Activated naive CD8-positive, alpha-beta T cell treated with anti-CD3 and anti-CD28 coated beads, Interleukin-2, amount 10 ng/mL, durations not matched to agents 7 days and 5 days (primary cell): ENCODE measurements at places on chromosomes 4 and X. TPM values are rescaled to one million over a fixed set of nuclear protein-coding genes. Genes with fewer than 3 reads are reported as not detected.

SPANXA2 gene
- total RNA-seq = not detected

FAM149A gene
- 1.4 TPM for total RNA-seq

SULT1E1 gene
- total RNA-seq = not detected

FGF16 gene
- total RNA-seq = not detected

PRSS12 gene
- not detected for total RNA-seq

GAB1 gene
- 0.62 TPM for total RNA-seq

GRCh38 chrX:100207331-100208024 lies 202.6 kb downstream of the PCDH19 start:
- no peak overlapping the region for H3K4me3 ChIP-seq
- H3K4me1 ChIP-seq = no peaks in the 10 kb centered on the region
- DNase-seq = no peak
- H3K27me3 ChIP-seq = no peaks in the 10 kb centered on the region
- no peak overlapping the region for H3K27ac ChIP-seq

DNA sequence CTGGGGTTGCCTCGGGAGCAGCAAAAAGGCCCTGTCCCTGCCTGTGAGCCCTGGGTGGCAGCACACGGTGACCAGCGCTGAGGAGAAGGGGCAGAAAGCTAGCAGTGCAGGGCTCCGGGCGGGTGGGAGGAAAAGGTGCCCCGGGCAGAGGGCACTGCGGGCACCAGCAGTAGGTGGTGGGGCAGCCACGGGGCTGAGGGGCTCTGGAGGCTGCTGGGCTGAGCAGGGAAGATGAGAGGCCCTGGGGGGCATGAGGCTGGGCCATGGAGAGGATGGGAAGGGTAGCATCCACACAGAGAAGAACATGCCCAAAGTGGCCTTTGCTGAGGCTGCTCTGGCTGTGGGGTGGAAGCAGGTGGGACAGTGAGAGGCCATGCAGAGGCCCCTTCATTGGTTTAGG lies 67.5 kb upstream of the NKX1-1 start:
- H3K27ac ChIP-seq = no peak overlapping the region
- H3K4me1 ChIP-seq = no peaks in the 10 kb centered on the region
- H3K27me3 ChIP-seq = peaks cover 10% of the 10 kb centered on the region
- no peak overlapping the region for H3K4me3 ChIP-seq

DNA sequence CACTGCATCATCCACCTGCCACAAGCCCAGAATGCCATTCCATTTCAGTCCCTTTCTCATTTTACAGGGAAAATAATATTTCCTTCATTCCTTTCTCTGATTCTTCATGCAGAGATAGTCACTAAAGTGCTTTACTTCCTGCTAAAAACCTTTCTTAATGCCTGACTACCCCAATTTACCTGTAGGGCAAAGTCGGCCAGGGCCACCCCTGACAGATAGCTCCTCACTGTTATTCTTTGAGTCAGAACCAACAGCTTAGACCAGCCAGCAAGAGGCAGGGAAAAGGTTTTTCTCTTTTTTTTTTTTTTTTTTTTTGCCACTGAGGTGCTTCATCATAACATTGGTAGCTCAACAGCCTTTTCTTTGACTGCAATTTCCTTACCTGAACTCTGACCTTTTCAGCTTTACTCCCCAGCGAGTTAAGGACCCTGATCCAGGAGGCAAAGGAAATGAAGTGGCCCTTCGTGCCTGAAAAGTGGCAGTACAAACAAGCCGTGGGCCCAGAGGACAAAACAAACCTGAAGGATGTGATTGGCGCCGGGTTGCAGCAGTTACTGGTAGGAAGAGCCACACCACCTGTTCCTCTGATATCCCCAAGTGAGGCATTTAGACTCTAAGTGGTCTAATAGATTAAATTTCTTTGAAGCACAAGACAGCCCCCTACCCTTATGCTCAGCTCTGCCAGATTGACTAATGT lies 85.0 kb downstream of the ALPK1 start:
- no peak overlapping the region for H3K4me3 ChIP-seq
- no peaks in the 10 kb centered on the region for H3K27me3 ChIP-seq
- H3K36me3 ChIP-seq = peaks cover 34% of the 10 kb centered on the region
- DNase-seq = no peak
- H3K27ac ChIP-seq = no peak overlapping the region
- H3K4me1 ChIP-seq = no peaks in the 10 kb centered on the region

DNA sequence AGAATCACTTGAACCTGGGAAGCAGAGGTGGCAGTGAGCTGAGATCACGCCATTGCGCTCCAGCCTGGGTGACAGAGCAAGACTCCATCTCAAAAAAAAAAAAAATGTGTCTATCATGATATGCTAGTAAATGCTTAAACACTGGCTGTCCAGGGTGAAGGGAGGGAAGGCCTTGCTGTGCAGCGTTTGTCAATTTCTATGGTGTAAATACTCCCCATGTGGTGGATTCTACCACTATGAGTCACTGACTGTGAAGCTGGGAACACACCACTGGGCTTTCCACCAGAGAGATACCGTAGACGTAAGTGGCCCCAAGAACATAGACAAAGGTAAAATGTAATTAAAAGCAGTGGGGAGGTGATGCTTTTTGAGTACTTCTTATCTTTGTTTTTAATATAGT lies 51.3 kb upstream of the LEF1 start:
- H3K36me3 ChIP-seq = peaks cover 9% of the 10 kb centered on the region
- DNase-seq = no peak
- no peak overlapping the region for H3K4me3 ChIP-seq
- peaks cover 1% of the 10 kb centered on the region for H3K4me1 ChIP-seq
- no peaks in the 10 kb centered on the region for H3K27me3 ChIP-seq

- no peak overlapping the region for H3K4me3 ChIP-seq
- H3K4me1 ChIP-seq = no peaks in the 10 kb centered on the region
- H3K36me3 ChIP-seq = no peaks in the 10 kb centered on the region
- no peak overlapping the region for H3K27ac ChIP-seq
These were observed 185.1 kb upstream of the SFRP2 start for GRCh38 chr4:153973942-153974341.

- DNase-seq = no peak
- H3K27me3 ChIP-seq = no peaks in the 10 kb centered on the region
- no peaks in the 10 kb centered on the region for H3K4me1 ChIP-seq
These were observed 58.5 kb downstream of the ALPK1 start for GRCh38 chr4:112355662-112356061.

DNA sequence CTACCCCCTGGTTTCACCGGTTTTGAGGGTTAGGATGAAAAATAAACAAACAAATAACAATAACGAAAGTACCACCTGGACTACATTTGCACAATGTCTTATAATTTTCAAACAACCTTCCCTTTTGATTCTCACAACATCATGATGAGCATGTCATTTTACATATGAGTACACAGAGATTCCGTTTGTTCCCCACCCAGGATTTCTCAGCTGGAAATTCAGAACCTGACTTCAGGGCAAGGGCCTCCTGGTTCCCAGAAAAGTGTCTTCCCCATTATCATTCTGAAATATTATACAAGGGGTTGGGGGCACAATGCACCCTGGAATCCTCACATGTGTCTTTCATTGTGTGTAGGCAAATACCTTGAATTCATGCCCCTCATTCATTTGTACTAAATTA lies 135.8 kb upstream of the NOCT start:
- no peaks in the 10 kb centered on the region for H3K4me1 ChIP-seq
- DNase-seq = no peak
- H3K36me3 ChIP-seq = no peaks in the 10 kb centered on the region
- peaks cover 10% of the 10 kb centered on the region for H3K27me3 ChIP-seq
- no peak overlapping the region for H3K27ac ChIP-seq
- H3K4me3 ChIP-seq = no peak overlapping the region

- no peak overlapping the region for H3K4me3 ChIP-seq
- H3K4me1 ChIP-seq = no peaks in the 10 kb centered on the region
These were observed 46.6 kb upstream of the FAM47C start for GRCh38 chrX:36961590-36961989.

GRCh38 chr4:36614011-36614410 lies 332.6 kb downstream of the DTHD1 start:
- H3K27ac ChIP-seq = no peak overlapping the region
- H3K27me3 ChIP-seq = no peaks in the 10 kb centered on the region
- DNase-seq = no peak
- no peaks in the 10 kb centered on the region for H3K4me1 ChIP-seq
- H3K36me3 ChIP-seq = no peaks in the 10 kb centered on the region
